MCF 10A (cell line): ENCODE measurements at places on chromosomes 6 and 20.

GRCh38 chr6:5782783-5783547 lies 223.8 kb downstream of the NRN1 start:
- DNase-seq: no peak

- DNase-seq: peak; percentile 79
Measured at GRCh38 chr6:110178626-110179405, 654 bp downstream of the WASF1 start.

DNA sequence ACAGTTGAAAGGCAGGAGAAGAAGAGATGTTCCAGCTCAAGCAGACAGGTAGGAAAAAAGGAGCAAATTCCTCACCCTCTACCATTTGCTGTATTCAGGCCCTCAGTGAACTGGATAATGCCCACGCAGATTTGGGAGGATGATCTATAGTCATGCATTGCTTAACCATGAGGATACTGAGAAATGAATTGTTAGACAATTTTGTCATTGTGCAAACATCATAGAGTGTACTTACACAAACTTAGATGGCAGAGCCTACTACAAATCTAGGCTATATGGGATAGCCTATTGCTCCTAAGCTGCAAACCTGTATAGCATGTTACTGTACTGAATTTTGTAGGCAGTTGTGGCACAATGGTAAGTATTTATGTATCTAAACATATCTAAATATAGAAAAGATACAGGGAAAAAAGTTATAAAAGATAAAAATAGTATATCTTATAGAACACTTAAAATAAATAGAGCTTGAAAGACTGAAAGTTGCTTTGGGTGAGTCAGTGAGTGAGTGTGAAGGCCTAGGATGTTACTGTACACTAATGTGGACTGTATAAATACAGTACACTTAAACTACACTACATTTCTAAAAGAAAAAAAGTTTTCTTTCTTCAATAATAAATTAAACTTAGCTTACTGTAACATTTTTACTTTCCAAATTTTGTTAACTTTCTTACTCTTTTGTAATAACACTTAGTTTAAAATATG lies 672.3 kb downstream of the UTRN start:
- no peak for DNase-seq

- no peak for DNase-seq
Measured at GRCh38 chr6:158086054-158086503, 82.0 kb downstream of the SERAC1 start.

DNA sequence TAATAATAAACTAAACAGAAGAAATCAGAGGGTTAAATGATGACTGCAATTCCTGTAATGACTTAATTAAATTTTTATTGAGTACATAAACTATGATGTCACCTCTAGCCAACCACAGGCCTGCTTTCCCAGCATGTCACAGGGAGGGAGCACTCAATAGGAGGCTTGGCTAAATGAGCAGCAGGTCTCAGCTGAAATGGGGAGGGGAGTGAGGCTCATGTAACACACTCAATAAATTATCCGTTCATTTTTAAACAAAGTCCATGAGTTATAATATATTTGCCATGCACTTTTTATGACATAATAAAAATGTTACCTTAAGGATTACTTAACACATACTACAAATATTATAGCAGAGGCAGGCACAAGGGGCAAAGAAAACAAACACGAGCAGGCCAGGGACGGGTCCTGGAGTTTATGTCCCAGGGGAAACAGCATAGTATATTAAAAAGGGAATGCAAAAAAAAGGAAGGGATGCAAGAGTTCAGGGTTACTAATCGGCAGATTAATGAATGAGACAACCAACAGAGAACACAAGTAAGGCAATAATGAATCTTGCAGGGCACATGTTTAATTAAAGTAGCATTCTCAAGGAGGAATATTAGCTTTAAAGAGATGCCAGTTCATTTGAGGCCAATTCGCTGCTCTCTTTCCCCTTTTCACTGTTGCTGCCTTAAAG lies 27.1 kb upstream of the FAM83C start:
- no peak for DNase-seq

DNA sequence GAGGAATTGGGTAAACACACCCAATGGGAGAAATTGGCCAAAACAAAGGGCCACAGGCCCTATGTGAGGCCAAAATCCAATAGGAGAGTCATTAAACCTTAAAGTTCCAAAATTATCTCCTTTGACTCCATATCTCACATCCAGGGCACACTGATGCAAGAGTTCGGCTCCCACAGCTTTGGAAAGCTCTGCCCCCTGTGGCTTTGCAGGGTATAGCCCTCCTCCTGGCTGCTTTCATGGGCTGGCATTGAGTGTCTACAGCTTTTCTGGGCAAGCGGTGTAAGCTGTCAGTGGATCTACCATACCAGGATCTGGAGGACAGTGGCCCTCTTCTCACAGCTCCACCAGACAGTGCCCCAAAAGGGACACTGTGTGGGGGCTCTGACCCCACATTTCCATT lies 160.5 kb downstream of the ADGRG6 start:
- no peak for DNase-seq

DNA sequence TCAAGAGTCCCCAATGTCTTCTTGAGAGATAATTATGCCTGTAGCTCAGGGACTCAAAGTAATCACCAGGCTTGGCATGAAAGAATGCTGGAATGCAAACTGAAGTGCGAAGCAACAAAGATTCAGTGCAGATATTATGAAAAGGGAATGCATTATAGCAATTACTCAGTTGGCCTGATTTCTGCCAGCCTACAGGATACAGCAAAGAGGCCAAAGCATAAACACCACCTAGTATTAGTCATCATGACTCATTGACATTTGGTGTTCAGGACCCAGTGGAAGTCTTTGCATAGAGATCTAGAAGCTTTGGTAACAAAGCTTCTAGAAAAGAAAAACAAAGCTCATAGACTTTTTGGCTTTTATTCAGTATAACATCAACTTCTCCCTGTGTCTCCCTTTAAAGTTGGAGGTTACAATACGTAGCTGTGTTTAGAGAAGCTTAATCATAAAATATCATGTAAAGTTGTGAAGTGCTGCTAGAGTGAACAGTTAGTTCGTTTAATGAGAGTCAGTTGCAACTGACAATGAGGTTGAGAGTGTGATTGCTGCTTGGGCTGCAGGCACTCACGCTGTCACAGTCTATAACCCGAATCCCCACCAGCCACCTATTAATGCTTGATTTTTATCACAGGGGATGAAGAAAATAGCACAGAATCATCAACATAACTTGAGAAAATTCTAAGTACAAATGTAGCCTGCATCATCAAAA lies 932.7 kb downstream of the TFAP2A start:
- peak; percentile 94 for DNase-seq
